ENCODE measurements at places on chromosomes 2 and 18.

DNA sequence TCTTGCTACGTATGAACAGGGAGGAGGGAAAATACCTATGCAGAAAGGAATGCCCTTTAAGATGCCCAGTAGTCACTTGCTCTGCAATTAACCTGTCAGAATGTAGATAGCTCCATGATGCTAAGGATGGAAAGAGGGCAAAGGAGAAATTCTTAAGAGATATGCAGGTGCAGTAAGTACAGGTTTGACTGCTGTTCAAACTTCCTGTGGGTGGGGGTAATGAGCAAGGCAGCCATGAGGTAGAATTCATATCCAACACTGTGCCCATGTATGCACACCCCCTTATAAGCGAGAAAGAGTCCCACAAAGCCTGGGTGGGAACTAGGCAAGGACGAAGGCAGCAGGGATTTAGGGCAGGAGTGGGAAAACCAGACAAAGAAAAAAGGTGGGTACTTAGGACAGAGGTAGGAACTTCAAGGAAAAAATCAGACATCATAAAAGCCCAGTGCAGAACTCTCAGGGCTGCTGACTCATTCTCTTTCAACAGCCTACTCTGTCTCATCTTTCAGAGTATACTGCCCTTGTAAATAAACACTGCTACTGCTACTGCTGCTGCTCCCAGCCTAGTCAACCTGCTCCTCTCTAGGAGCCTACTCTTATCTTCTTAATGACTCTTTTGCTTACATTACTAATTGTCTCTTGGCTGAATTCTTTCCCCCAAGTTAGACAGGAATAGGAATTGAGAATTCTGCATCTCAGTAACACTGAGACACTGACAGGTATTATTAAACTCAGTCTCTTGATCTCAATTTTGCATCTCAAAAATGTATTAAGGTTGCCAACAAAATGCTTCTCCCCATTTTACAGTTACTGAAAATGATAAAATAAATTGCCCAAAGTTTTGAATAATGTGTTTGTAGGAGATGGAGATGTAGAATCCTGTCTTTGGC, 189.0 kb downstream of the PTH2R start:
- no peak for DNase-seq

DNA sequence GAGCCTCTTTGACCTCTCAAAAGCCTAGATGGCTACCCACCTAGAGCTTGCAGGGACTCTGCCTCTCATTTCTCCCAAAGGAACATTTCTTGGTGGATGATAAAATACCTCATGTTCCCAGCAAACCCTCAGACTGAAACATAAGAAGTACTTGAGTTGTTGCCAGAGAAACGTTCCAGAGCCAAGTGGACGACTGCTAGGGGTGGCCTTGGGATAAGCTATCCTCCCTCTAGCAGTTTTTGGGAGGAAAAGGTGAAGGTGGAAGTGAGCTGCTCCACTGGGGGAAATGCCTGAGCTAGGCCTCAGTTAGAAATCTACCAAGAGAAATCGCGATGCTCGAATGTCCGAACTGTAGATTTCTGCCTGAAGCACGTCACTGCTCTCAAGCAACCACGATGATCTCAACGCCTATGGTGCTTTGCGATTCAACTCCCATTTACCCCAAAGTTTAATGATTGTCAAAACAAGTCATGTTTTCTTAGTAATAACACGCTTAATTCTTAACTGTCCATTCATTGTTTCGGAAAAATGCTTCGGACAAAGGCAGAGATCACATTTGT, 91.5 kb downstream of the CCBE1 start:
- no peak for DNase-seq

DNA sequence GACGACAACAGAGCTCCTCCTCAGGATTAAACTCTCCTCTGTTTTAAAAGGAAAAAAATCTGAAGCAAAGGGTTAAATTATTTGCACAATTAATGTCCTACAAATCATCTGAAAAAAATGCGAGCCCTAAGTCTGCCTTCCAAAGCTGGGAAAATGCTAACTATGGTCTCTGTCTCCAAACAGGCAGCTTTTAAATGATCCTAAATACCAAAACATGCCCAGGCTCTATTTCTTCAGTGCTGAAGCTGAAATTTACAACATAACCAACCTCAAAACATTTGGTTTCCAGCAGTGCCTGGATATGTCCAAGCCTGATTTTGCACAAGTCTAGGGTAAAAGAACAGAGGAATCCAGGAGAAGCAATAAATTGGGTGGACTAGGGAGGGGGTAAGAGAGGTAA, 57.2 kb downstream of the LBH start:
- no peak for DNase-seq

GRCh38 chr2:122707224-122707824, 951.9 kb downstream of the TSN start:
- DNase-seq = no peak

DNA sequence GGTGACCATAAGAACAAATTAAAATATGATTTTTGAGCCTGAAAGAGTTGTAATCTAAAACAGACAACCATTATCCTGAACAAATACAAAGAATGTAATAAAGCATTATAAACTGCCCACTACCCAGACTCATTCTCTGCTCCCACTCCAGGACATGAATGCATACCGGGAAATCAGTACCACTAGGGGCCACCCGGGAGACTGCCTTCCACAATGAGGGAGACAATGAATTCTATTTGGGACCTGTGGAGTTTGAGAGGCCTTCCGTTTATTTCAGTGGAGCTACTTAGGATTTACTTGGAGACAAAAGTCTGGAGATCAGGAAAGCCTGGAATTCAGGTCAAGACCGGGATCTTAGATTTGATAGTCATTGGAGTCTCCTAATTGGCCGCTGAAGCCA, 50.0 kb downstream of the NAB1 start:
- no peak for DNase-seq

- no peak for DNase-seq
Observed at GRCh38 chr2:235709124-235709813, 215.4 kb downstream of the AGAP1 start.

DNA sequence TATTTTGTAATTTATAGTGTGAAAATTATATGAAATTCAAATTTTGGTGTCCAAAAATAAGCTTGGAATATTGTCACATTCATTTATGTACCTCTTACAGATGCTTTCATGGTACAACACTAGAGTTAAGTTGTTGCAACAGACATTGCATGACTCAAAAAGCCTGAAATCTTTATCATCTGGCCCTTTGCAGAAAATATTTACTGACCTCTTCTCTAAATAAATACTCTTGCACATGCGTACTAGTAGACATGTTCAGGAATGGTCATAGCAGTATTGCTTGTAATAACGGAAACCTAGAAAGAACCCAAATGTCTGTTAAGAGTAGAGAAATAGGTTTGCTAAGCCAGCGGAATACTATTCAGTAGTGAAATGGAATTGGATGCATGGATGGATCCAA, 60.4 kb downstream of the GALNT1 start:
- no peak for DNase-seq

GRCh38 chr2:95215018-95215612, 7.8 kb downstream of the ZNF892 start:
- no peak for DNase-seq

GRCh38 chr2:161780881-161781280, 156.7 kb downstream of the SLC4A10 start:
- DNase-seq = no peak

GRCh38 chr2:172196768-172197431, 94.2 kb upstream of the DLX2 start:
- DNase-seq = no peak

GRCh38 chr2:20093263-20094141, 42.1 kb upstream of the LAPTM4A start:
- no peak for DNase-seq

GRCh38 chr18:76005632-76006208, 489.3 kb downstream of the ZNF516 start:
- peak; percentile 37 for DNase-seq

GRCh38 chr2:20419007-20419576, 27.8 kb upstream of the RHOB start:
- no peak for DNase-seq

DNA sequence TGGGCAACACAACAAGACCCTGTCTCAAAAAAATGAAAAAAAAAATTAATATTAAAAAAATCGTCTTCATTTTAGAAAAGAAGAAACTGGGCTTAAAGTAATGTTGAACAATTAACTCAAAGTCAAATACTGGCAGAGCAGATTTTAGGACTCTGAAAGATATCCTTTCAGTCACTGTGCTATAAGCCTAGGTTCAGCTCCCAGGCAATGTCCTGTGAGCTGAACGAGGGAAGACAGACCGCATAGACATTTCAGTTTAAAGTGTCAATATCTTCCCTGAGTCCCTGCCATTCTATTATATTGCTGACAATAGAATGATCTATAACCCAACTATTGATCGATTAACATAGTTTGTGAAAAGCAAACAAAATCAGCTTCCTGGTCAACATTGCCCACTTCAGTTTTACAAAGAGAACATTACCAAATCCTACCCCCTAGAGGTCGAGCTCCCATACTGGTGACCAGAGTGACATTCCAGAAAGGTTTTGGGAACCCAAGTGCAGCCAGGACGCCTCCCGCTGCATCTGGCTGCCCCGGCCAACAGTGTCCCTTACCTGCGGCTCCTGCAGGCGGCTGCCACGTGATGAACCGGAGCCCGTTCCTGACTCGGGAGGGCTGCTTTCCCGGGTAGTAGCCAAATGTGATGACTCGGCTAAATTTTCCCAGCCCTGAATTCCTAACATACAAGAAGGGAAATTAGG, 639 bp downstream of the MRO start:
- no peak for DNase-seq

DNA sequence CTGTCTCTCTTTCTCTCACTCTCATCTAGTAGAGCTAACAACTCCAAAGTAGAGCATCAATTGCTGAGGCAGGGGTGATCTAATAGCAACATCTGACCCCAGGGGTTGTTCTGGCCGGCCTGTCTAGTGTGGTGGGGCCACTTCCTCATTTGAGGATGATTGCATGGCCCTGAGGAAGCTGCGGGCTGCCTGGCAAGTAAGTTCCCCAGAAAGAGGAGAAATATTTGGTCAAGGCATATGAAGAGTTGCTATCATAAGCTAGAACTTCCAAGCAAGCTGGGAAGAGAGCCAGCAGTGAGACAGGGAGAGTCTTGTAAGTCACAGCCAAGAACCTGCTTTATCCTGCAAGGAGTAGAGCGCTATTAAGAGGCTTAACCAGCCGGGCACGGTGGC, 50.8 kb upstream of the TMEM87B start:
- no peak for DNase-seq

GRCh38 chr2:9378433-9379390, 44.6 kb downstream of the ITGB1BP1 start:
- no peak for DNase-seq

DNA sequence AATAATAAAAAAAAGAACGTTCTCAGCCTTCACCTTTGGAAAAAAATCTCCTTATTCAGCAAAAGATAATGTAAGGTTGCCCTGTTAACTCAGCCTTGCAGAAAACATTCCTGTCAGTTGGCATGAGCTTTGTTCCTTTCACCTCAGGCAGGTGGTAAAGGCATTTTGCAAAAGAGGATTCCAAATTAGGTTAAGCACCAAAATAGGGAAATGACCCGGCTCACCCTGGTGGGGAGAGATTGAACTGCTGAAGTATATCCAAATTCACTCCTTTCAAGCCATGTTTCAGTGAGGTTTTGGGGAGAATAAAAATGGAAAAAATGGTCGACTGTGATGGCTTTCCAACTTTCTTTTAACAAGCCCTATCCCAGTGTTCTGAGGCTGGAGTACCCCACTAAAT, 1988.8 kb upstream of the PIK3C3 start:
- DNase-seq = no peak

DNA sequence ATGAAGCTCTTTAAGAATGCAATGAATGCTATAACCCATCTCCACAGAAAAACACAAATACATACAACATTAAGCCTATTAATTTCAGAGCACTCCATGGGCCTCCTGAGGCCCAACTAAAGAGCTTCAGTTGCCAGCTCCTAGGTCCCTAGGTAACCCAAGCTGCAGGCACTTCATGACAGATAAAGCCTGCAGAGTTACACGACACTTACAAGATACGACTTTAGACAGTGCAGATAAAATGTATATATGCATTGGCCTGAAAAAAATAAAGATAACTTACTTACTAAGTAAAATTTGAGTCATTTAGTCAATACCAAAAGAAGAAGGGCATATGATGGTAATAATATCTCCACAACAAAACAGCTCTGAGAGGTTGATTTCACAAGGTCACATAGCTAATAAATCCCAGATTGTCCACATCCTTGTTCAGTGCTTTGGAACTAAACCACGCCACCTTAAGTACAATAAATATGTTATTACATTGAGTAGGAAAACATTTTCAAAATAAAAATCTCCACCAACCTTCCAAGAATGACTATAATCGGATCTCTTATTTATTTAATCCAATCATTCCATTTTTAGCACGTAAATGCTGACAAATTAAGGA, 3.4 kb downstream of the MAP4K3 start:
- DNase-seq = no peak

DNA sequence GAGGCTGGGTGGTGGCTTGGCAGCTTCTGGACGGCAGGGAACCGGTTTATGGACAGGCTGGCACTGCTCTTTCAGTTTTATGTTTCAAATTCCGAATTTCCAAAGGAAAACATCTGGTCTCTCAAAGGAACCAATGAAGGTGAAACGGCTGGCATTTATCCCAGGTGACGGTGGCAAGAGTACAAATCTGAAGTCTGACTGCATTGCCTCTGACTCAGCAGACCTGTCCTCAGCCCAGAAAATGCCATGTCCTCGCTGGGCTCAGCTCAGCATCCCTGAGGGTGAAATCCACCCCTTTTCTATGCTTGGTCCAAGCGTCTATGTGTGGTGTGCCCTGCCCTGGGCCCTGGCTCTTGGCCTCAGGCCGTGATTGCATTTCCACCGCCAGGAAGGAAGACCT, 38.1 kb downstream of the NAPG start:
- no peak for DNase-seq

DNA sequence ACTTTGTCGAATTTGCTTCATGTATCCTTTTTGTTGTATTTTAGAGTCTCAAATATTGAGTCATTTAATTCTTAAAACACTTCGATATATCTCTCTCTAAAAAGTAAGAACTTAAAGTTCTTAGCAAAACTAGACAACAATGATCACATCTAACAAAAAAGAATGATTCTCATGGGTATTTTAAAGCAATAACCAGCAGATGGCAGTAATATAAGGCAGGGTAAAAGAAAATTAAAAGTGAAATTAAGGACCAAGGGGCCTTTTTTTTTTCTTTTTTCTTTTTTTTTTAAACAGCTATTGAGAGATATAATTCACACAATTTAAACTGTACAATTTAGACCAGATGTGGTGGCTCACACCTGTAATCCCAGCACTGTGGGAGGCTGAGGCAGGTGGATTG, 9.9 kb upstream of the AOX1 start:
- no peak for DNase-seq

DNA sequence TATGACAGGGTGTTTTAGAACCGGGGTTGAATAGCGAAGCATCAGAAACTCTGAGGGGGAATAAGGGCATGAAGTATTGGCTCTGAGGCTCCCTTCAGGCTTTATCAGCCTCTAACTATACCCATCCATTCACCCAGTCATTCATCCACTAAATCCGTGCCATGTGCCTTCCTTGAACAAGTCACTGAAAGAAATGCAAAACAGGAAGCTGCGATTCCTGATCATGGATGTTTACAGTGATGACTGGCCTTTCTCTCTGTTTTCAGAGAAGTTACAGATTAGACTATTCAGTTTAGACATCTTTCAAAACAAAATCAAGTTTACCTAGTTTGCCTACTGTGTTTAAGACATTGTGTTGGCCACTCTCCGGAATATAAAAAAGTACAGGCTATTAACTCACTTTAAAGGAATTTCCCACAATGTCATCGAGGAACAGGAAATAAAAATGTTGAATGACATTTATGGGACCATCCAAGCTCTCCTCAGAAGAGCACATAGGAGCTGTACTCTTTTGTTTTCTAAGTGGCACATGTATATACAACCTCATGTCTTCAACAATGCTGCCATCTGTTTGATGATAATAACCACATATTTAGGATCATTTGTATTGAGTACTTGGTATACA, 43.8 kb upstream of the SLC14A1 start:
- no peak for DNase-seq

- no peak for DNase-seq
Observed at GRCh38 chr18:56468396-56468795, 170.0 kb downstream of the TXNL1 start.
